KG1 (cell line): ENCODE measurements at places on chromosomes 3 and 15.

- no peak for DNase-seq
Observed at GRCh38 chr15:61880084-61880483, 180.2 kb downstream of the VPS13C start.

DNA sequence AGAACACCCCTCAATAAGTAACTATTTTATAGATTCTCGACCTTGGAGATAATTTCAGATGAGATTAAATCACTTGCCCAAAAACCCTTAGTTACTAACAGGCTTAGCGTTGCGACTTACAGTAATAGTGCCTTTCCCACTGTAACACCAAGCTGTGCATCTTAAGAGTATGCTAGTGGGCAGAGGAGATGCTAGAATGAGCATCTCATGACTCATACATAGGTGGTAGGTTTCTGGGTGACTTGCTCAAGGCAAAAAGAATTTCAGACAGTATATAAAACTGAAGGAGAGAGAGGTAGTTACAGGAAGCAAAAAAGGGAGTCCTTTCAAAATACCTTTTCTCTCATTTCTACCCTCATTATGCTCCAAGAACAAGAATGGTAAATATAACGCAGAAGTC, 3.9 kb downstream of the KATNBL1 start:
- DNase-seq = no peak

- no peak for DNase-seq
Observed at GRCh38 chr15:101175401-101175800, 76.4 kb downstream of the CHSY1 start.

- DNase-seq = no peak
Observed at GRCh38 chr3:122890077-122890719, 95.3 kb downstream of the SLC49A4 start.

- no peak for DNase-seq
Observed at GRCh38 chr3:78406396-78406795, 1361.4 kb downstream of the ROBO1 start.

DNA sequence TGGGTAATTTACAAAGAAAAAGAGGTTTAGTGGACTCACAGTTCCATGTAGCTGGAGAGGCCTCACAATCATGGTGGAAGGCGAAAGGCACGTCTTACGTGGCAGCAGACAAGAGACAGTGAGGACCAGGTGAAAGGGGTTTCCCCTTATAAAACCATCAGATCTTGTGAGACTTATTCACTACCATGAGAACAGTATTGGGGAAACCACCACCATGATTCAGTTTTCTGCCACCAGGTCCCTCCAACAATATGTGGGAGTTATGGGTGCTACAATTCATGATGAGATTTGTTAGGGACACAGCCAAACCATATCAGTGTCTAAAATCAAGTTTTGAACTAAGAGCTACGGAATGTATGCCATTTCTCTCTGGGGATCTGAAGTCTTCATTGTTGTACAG, 354.8 kb upstream of the C2CD4B start:
- DNase-seq = no peak

GRCh38 chr15:65806397-65806796, 14.3 kb upstream of the DENND4A start:
- DNase-seq = no peak

GRCh38 chr3:147521646-147522045, 112.5 kb downstream of the ZIC1 start:
- no peak for DNase-seq

DNA sequence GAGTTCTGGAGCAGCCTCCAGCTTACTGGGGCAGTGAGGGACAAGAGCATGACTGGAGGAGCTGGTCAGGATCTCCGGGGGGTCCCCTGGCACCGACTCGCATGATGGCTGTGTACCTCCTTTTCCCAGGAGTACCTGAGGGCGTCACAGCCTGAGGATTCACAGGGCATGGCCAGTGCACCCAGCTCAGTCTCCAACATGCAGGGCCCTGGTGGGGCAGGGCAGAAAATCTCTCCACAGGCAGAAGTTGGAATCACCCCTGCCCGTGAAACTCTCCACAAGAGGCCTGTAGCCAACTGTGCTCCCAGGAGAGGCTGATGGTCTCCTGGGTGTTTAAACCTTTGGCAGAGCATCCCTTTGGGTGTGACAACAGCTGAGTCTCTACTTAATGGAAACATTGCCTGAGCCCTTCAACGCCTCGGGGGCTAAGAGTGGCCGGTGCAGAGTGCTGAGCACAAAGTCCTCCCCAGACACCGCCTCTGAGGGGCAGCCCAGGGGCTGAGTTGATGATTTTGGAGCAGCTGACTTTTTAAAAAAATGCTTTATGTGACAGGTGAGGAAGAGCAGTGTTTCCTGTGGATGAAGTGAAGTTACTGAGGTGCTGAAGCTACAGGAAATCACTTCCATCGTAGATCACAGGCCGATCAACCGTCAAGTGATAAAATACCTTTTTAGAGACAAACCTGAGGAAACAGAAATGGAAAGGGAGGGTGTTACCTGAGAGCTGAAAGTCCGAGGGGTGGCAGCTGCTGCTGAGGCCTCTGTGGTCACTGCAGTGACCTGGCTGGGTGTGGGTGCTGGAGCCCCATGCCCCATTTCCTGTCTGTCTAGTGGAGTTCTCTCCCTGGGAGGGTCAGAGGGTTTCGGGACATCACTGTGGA, 21.9 kb upstream of the CXCR6 start:
- no peak for DNase-seq

GRCh38 chr3:52705438-52705687, 228 bp downstream of the GLT8D1 start:
- no peak for DNase-seq

- DNase-seq = no peak
Observed at GRCh38 chr3:60992395-60992794, 258.9 kb downstream of the FHIT start.

DNA sequence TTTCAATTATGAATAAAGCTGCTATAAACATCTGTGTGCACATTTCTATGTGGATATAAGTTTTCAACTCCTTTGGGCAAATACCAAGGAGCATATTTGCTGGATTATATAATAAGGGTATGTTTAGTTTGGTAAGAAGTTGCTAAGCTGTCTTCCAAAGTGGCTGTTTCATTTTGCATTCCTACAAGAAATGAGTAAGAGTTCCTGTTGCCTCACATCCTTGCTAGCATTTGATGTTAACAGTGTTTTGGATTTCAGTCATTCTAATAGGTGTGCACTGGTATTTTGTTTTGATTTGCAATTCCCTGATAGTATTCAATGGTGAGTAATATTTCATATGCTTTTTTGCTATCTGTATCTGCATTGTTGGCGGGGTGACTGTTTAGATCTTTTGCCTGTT, 120.7 kb upstream of the MDFIC2 start:
- DNase-seq = no peak

- DNase-seq = no peak
Observed at GRCh38 chr3:37768107-37768809, 93.4 kb upstream of the CTDSPL start.

GRCh38 chr3:112411425-112411824, 78.5 kb downstream of the CD200 start:
- no peak for DNase-seq

DNA sequence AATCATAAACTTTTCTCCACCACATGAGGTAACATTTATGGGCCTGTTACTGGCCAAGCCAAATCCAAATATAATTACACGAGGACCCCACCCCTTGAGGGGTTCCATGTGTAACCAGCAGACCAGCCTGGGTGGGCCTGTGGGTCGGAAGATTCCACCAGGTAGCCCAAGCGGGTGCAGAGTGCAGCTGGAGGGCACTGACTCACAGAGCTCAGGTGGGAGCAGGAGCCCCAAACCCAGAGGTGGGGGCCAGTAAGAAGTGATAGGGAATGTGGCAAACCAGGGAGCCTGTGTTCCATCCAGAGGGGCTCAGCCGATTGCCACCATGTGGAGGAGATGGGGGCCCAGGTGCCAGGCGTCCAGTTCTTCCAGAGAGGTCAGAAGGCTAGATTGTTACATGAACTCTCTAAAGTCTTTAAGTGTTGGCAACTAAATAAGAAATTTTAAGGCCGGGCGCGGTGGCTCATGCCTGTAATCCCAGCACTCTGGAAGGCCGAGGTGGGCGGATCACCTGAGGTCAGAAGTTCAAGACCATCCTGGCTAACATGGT, 2.6 kb downstream of the GP9 start:
- no peak for DNase-seq

GRCh38 chr3:141074529-141074928, 23.4 kb downstream of the SPSB4 start:
- DNase-seq = no peak

- DNase-seq = no peak
Observed at GRCh38 chr3:73621388-73621787, 3.4 kb downstream of the PDZRN3 start.

GRCh38 chr3:27923349-27924068, 201.4 kb upstream of the EOMES start:
- DNase-seq = no peak

GRCh38 chr3:2915826-2916225, 194.3 kb downstream of the IL5RA start:
- no peak for DNase-seq

DNA sequence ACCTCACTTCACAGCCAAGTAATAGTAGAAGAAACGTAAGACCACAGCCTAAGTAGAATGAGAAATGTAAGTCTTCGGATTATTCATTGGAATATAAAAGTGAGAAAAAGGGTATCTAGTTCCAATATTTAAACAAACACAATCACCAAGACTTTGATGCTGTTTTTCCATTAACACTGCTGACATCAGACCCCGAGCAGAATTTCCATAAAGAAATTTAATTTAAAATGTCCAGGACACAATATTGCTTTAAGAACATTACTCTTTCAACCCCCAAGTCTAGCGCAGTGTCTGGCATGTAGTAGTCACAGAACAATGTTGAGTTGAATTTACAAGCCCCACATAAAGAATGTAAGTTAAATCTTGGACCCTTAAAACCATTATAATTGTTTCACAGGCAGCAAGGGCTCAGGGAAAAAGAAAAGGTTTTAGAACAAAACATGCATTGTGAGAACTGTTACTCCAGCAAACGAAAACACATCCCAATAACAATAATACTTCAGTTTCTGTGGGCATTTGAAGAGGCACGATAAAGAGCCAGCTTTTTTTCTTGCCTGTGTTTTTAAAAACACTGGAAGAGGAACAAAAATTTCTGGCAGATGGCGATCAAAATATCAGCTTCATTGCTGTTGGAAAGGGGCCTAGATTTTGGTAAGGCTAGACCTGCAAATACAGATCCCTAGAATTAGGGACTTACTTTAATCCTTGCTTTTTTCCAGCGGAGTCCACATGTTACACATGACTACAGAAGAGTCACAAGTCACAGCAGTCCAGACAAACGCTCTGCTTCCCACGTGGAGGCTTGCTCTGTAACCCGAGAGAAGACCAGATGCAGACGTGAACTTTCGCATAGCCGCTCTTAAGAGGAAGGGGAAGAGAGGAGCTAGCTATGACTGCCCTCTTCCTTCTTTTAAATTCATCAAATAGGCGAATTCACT, 77.9 kb upstream of the IGSF10 start:
- no peak for DNase-seq

- no peak for DNase-seq
Observed at GRCh38 chr15:48025118-48025517, 95.7 kb upstream of the SLC24A5 start.

- DNase-seq = no peak
Observed at GRCh38 chr3:107256963-107257362, 120.3 kb upstream of the CCDC54 start.

DNA sequence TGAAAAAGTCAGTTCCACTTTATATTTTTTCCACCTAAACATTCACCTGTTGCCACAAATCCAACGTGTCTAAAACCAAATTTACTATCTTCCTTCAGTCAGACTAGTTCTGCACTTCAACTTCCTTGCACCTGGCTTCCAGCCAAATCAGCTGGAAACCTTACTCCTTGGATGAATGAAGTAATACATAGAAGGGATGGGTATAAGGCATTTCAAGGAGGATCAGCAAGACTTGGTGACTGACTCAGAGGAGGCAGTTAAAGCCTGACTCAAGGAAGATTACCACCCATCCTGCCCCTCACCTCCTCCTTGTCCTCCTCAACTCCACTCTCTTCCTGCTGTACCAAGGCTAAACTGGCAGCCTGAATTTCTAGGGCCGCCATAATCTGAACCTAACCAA, 37.1 kb downstream of the QTRT2 start:
- no peak for DNase-seq
